ENCODE measurements at places on chromosomes 4 and X.

DNA sequence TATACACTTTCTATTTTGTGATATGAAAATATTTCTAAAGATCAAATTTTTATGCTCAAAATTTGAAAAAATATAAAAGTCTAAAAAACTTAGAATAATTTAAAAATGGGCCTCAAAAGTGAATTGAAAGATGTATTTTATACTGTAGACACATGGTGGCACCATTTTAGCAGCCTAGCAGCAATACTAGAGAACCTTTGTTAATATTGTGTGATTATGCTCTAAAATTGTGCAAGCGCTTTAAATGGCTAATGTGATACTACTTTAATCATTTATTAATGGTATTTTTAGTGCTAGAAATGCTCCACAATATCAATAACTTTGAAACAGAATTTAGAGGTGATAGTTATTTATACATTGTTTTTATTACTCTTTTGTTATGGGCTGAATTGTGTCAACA, 3.7 kb upstream of the GUF1 start:
- no peak for DNase-seq

DNA sequence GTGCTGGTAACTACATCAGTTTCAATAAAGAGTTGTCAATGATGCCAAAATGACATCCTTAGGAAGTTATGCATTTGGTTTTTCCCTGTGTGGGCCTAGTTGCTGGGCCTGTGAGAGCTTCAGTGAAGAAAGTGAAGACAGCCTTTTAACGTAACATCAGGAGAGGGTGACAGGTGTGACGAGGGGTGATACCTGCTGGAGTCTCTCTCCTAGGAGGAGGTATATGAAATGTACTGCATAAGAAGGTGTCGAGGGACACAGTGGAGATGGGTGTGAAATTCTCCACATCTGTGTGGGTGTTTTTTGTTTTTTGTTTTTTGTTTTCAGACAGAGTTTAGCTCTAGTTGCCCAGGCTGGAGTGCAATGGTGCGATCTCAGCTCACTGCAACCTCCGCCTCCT, 49.2 kb downstream of the EVC start:
- no peak for DNase-seq

GRCh38 chrX:97806238-97806637, 922.5 kb downstream of the RPA4 start:
- DNase-seq, result no peak

DNA sequence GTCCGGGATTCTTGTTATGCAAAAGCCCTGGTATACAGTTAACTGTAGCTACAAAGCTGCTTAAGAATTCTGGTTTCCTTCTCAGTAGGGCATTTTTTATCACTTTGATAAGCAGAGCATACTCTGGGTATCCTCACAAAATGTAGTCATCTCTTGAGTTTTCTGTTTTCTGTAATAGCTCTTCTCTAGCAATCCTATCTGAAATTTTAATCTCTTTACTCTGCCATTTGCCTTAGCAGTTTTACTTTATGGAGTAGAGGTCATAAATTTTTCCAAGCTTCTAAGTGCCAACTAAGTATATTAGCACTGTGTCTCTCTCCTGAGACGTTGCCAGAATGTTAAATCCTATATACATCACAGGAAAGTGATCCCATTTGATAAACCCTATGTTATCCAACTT, 28.0 kb upstream of the BANK1 start:
- no peak for DNase-seq

DNA sequence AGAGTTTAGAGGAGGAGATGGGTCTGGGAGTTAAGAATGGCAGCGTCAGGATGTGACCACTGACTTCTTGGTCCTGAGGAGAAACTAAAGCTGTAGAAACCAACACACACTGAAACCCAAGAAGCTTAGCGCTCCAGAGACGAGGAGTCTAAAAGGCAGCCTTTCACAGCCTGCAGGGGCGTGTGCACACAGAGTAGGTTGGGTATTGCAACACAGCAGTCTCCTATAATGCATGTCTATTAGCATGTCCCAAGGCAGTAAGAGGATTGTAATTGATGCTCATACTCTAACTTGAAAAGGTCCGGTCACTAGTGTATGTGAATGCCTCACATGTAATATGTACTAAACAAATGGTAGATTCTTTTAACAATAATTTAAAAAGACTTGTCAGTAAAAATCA, 57.4 kb downstream of the PTTG2 start:
- DNase-seq, result no peak

GRCh38 chr4:185343726-185344581, 51.8 kb downstream of the LRP2BP start:
- no peak for DNase-seq

DNA sequence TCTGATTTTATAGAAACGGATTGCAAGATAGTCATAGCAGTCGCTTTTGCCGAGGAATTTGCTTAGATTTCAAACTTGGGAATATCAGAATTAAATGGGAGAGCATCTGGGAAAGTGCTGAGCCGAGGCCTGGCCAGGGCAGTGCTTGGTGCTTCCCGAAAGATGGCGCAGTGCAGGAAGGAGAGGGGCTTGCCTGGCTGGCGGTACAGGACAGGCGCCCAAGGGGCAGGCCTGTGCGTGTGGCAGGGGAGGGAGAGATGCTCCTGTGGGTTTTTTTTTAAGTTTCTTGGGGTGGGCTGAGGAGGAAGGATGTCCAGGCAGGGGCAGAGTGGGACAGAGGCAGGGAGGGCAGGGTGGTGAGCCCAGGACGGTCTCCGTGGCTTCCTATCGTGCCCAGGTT, 241.1 kb downstream of the AFAP1 start:
- no peak for DNase-seq

DNA sequence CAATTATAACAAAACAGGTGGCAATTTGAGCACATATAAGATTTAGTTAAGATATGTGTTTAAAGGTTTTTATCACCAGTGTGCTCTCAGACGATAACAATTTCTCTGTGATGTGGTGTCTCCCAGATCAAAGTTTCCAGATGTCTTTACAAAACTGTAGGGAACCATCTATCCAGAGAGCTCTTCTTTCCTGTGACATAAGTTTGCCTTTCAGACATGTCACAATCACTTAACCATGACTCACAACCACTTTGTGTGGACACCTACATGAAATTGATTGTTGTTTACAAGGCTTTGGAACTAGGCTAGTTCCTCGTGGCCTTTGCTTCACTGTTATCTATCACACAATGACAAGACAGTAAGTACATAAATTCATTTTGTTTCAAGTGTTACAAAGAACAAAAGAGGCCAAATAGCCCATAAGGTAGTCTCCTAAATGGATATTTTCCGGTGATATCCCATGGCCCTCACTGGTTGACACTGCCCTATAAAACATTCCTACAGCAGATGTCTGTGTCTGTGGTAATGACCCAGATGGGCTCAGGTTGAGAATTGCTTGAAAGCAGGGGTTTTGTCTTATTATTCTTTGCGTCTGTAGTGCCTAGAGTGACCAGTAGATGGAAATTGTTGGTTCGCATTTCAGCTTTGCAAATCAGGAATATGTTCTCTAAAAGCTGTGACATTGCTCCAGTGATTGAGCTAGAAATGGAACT, 297.8 kb upstream of the FAM241A start:
- no peak for DNase-seq

DNA sequence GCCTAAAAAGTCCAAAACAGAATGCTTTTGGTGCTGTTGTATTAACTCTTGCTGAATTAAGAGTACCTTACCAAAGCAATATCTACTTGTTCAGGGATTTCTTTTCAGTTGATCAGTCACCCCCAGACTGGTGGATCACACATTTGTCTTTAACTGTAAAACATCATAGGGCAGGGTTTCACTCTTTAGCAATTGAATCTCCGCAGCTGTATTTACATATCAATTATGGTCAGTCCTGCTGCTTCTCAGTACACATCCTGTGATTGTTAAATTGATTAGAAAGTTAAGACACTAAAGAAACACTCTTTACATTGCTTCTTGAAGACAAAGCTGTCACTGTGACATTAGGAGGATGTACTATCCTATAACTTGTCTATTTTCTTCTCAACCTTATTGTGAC, 277.1 kb upstream of the ADGRL3 start:
- no peak for DNase-seq

DNA sequence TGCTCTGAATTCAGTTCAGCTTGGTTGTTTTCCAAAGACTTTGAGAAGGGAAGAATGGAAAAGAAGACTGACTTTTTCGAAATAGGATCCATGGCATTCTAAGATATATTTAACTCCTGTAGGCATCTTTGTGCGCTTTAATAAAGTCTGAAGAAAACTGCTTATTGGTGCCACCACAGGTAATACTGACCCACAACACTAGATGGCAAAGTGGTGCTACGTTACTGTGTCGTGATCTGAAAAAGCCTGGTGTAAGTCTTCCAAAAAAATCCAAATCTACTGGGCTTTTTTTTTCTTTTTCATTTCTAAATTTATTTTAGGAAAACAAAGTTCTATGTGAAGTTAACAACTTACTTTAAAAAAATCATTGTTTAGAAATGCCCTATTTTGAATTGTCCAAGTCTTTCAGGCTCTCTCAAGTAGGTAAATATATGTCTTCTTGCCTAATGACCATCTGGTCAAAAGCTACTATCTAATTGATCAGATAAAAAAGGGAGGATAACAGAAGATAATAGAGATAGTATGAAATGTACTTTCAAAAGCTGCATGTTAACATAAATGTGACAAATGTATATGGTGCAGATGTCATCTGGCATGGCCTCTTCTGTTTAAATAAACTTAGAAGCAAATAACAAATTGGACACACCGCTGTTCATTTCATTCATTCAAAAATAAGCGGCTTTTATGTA, 47.0 kb upstream of the MID1IP1 start:
- no peak for DNase-seq

GRCh38 chr4:71025654-71026053, 32.2 kb downstream of the DCK start:
- no peak for DNase-seq

DNA sequence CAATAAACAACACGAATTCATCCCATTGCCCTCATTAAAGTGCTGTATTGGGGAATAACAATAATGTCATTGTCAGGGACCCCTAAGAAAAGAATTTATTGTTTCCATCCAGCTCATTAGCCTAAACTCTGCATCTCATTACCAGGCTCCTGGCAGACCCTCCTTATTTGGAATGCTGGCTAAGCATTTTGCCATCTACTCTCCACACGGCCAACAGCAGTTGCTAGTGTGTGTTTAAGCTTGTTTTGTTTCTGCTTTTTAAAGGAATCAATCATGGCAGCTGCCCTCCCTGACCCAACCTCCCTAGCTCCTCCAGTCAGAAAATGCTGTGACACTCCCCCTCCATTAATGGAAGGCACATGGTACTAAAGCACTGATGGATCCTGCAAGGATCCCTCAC, 43.5 kb downstream of the GATB start:
- peak; percentile 47 for DNase-seq

GRCh38 chrX:135416546-135416945, 5.2 kb upstream of the SMIM10L2A start:
- DNase-seq, result no peak

DNA sequence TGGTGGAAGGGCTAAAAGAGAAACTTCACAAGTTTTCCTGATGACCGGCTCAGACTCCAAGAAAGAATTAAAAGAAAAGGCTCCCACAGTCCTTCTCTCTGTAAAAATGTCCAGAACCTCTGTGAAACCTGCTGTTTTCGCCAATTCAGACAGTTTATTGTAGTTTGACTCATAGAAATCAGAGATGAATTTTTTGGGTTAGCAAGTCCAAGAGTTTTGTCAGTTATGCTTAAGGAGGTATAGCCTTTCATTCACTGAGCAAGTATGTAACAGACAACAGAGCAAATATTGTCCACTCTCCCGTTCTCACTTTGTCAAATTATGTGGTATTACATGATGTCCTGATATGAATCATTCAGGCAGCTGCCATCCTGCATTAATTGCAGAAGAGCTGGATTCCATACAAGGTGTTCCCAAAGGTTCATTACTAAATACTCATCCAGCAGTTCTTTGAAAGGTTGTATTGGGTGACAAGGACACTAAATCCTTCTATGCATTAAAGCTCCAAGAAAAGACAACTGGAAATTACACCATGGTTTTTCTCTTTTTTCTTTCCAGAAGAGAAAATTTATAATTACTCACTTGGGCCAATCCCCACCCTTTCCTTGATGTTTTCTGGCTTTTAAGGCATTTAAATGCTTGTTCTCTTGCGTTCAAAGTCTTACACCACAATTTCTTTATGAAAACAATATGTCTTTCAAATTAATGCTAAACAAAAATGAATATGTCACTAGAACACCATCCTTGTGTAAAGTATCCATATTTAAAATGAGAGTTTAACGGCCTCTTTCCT, 30.0 kb upstream of the PLAC1 start:
- no peak for DNase-seq

GRCh38 chrX:55867181-55867651, 149.7 kb downstream of the RRAGB start:
- DNase-seq, result no peak

DNA sequence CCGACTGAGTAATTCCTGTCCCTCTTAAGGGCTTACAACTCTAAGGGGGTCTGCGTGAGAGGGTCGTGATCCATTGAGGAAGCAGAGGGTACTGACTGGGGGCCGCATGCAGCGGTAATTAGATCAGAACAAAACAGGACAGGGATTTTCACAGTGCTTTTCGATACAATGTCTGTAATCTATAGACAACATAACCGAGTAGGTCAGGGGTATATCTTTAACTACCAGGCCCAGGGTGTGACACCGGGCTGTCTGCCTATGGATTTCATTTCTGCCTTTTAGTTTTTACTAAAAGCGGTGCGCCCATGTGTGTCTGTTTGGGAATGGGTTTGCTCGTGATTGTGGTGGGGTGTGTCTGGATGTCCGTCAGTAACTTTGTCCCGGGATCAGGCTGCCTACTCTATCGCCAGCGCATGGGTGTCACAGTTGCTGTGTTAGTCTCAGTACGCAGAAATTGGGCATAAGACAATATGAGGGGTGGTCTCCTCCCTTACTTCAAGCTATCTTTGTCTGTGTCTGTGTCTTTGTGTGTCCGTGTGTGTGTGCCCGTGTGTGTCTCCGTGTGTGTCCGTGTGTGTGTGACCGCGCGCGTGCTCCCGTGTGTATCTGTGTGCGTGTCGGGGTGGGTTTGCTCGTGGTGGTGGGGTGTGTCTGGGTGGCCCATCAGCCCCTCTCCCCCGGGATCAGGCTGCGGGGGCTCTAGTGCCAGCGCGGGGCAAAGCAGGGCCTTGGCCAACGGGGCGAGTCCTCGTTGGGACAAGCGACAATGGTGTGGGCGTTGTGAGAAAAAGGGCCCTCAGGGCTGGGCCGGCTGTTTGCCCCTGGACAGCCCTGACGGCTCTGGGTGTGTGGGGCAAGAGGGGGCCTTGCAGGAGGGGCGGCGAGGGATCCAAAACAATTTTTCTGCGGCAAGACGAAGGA, 10.4 kb downstream of the FRG2 start:
- no peak for DNase-seq

- no peak for DNase-seq
Measured at GRCh38 chr4:152436384-152436783, 99.5 kb downstream of the FBXW7 start.

- no peak for DNase-seq
Measured at GRCh38 chr4:74037076-74037955, 1.2 kb downstream of the CXCL3 start.

GRCh38 chr4:3531879-3532750, at the start of gene LRPAP1:
Gene LRPAP1 (minus strand): TSS chr4:3532422. CDS start chr4:3532412, 10 bp downstream.
- DNase-seq, result peak; percentile 95

- no peak for DNase-seq
Measured at GRCh38 chr4:76420762-76421581, at the start of gene CCDC158. Gene CCDC158 (minus strand): TSS chr4:76421141. CDS start chr4:76403207, 17,934 bp downstream.

- DNase-seq, result no peak
Measured at GRCh38 chr4:6972911-6973310, 63.3 kb downstream of the TBC1D14 start.

Measured in amygdala (tissue), 56 donors.